ENCODE measurements at places on chromosomes 1 and 21.

DNA sequence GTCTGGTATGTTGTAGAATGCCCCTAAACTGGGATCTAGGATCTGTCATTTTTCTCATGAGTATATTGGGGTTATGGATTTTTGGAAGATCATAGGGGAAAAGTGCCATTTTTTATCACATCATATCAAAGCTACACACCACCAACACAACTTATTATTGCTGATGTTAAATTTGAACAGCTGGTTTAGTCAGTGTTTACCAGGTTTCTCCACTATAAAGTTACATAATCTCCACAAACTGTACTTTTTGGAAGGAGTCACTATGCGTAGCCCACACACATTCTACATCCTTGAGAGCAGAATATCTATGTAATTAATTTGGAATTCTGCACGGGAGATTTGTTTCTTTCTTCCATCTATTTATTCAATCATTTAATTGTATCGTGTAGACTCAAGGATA, 35.2 kb downstream of the RC3H1 start:
- H3K27ac ChIP-seq: no peak overlapping the region
- H3K36me3 ChIP-seq: peaks cover 32% of the 10 kb centered on the region
- H3K4me3 ChIP-seq: no peak overlapping the region

DNA sequence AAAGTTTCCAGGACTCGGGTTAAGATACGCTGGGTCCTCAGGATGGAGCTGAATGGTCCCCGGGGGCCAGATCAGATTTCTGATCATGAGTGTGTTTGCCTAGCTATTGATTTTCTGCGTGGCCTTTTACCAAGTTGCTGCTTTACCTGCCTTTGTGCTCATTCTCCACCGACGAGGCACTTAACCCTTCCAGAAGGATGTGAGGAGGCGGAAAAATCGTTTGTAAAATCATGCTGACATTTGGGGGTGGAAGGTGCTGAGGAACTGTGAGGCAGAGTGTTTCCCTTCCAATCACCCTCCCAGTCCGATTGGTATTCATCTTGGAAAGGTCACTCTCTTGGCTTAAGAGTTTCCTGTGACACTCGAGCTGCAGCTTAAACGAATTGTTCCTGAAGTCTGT, 337.1 kb upstream of the KAZN start:
- H3K4me1 ChIP-seq: no peaks in the 10 kb centered on the region
- H3K27ac ChIP-seq: no peak overlapping the region
- H3K36me3 ChIP-seq: no peaks in the 10 kb centered on the region
- H3K4me3 ChIP-seq: no peak overlapping the region

GRCh38 chr1:22055463-22055862, 3.0 kb downstream of the CDC42 start:
- H3K4me1 ChIP-seq: peaks cover 66% of the 10 kb centered on the region
- peaks cover 56% of the 10 kb centered on the region for H3K36me3 ChIP-seq
- H3K27ac ChIP-seq: peak overlapping the region; percentile 37
- peak overlapping the region; percentile 67 for H3K4me3 ChIP-seq
- no peaks in the 10 kb centered on the region for H3K27me3 ChIP-seq

GRCh38 chr1:182615468-182616129, 11.4 kb upstream of the RGS16 start:
- DNase-seq: peak; percentile 46
- peak overlapping the region; percentile 85 for H3K27ac ChIP-seq
- H3K27me3 ChIP-seq: peaks cover 71% of the 10 kb centered on the region
- H3K36me3 ChIP-seq: peaks cover 4% of the 10 kb centered on the region

DNA sequence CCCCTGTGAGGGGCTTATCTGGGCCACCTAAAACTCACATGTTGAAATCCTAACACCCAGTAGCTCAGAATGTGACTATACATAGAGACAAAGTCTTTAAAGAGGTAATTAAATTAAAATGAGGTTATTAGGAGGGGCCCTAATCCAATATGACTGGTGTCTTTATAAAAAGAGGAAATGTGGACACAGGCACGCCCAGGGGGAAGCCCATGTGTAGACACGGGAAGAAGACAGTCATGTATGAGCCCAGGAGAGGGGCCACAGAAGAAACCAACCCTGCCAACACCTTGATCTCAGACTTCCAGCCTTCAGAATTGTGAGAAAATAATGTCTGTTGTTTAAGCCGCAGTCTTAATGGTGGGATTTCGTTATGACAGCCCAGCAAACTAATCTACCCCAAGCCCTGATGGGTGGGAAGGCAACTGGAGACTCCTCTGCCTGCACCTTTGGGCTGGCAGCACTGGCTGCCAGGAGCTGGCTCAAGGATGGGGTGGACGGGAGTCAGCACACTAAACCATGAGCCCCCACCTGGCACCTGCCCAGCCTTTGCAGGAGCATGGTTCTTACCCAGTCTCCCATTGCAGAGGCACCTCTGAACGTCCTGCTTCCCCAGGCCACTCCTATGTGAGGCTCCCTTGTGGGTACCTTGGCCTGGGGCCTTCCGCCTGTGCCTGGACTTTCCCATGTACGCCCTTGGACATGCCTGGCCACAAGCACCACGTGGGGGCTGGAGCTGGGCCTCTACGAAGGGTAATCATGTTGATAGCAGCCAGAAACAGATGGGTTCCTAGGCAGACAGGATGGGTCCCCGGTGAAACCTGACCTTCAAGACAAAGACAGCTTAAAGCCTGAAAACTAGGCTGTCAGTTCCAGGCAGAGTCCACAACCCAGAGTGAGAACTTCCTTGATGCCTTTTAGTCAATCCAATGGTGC, 57.1 kb upstream of the DMRTB1 start:
- H3K4me1 ChIP-seq: no peaks in the 10 kb centered on the region
- no peak overlapping the region for H3K27ac ChIP-seq
- no peak for DNase-seq
- H3K36me3 ChIP-seq: no peaks in the 10 kb centered on the region

- H3K27me3 ChIP-seq: no peaks in the 10 kb centered on the region
- no peaks in the 10 kb centered on the region for H3K36me3 ChIP-seq
- DNase-seq: no peak
- H3K27ac ChIP-seq: no peak overlapping the region
- no peaks in the 10 kb centered on the region for H3K4me1 ChIP-seq
Measured at GRCh38 chr1:170461762-170462384, 70.1 kb upstream of the GORAB start.

DNA sequence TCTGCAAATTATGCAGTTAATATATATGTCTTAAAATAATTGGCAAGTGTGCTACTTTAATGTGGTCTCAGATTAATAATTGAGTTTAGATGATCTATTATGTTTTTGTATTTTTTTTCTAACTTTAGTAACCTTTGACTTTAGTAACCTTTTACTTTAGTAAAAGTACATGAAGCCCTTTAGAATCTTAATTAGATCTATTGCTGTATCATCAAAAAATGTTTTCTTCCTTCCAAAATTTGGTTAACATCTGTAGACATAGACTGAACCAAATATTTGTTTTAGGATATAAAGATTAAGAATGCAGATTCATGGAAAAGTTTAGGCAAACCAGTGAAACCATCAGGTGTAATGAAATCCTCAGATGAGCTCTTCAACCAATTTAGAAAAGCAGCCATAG, 25.7 kb upstream of the EPHX4 start:
- no peak overlapping the region for H3K4me3 ChIP-seq
- H3K36me3 ChIP-seq: no peaks in the 10 kb centered on the region
- no peaks in the 10 kb centered on the region for H3K4me1 ChIP-seq
- no peak overlapping the region for H3K27ac ChIP-seq
- peaks cover 2% of the 10 kb centered on the region for H3K27me3 ChIP-seq

GRCh38 chr1:5927506-5928370, 64.5 kb downstream of the NPHP4 start:
- H3K27me3 ChIP-seq: no peaks in the 10 kb centered on the region
- no peak for DNase-seq
- H3K36me3 ChIP-seq: peaks cover 15% of the 10 kb centered on the region

DNA sequence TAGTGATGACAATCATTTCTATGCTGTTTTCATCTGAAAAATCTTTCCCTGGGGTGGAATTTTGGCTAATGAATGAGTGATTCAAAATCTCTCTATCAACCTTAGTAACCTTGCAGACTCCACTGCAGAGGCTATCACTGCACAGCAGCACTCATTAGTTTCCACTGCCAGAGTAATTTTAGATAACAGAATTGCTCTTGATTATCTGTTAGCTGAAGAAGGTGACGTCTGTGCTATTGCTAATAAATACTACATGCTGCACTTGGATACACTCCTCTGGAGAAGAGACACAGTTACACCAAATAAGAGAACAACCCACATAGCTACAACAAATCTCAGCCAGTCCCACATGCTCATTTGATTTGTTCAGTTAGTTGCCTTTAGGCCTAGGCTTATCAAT, 1348.4 kb downstream of the NCAM2 start:
- DNase-seq: no peak
- H3K4me3 ChIP-seq: no peak overlapping the region
- no peaks in the 10 kb centered on the region for H3K4me1 ChIP-seq
- H3K27me3 ChIP-seq: no peaks in the 10 kb centered on the region
- H3K27ac ChIP-seq: no peak overlapping the region
